ENCODE measurements at places on chromosomes 5 and 9. TPM values are rescaled to one million over a fixed set of nuclear protein-coding genes. Genes with fewer than 3 reads are reported as not detected.

- DNase-seq = no peak
Measured at GRCh38 chr5:116605310-116606070, 30.9 kb upstream of the SEMA6A start.

DNA sequence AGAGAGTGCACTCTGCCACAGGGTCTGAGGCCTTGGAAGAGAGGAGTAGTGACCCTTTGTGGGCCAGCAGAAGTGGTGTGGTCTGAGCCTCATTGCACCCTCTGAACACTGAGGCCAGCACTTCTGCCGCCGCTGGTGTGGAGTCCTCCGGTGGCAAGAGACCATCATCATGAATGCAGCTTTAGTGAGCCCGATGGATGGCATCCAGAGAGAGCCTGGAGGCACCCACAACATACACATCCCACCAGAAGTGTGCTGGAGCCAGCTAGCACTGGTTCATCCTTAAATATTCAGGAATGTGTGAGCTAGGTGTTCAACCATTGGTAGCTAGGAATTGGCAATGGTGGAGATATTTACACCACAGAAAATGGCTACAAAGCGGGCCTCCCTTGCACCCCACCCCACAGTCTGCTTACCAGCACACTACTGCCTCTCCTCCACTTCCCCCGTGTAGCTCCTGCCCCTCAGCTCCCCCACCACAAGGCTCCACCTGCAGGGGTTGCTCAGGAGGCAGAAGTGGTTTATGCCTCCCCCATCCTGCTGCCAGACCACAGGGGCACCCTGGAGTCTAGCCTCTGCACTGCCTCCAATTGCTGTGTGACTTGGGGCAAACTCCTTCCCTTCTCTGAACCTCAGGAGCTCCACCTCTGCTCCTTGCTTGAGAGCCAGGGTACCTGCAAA lies 16.4 kb downstream of the SLC6A7 start:
- no peak for DNase-seq

- DNase-seq = no peak
Measured at GRCh38 chr5:73867345-73868335, 241.6 kb downstream of the ARHGEF28 start.

GRCh38 chr9:135864447-135865049 lies 42.8 kb downstream of the CAMSAP1 start:
- DNase-seq = no peak

DNA sequence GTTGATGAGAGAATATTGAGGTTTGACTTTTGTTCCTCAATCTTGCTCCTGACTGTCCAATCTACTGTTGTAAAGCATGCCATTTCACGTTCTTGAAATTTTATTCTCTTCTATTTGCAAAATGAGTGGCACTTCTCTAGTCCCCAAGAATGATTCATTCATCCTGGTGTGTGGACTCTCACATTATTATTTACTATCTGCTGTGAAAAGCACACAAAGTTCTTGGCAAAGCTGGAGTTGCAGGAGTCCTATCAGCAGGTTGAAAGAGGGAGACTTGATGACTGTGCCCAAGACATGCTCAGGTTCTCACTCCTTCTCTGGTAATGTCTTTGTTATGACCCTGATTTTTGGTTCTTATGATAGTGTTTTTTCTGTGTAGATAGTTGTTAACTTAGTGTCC lies 382.6 kb downstream of the DMRTA1 start:
- no peak for DNase-seq

Gene SPINK7
- not detected for total RNA-seq

Gene CCNO
- 0.32 TPM for total RNA-seq

Data from pulmonary artery endothelial cell (primary cell).